Vagina (tissue), 2 donors: ENCODE measurements at places on chromosomes 5 and 9.
A peak's percentile ranks its signal among the peaks of the same experiment; 100 is the strongest.

- no peaks in the 10 kb centered on the region for H3K4me1 ChIP-seq
- H3K27me3 ChIP-seq = no peaks in the 10 kb centered on the region
- H3K36me3 ChIP-seq = no peaks in the 10 kb centered on the region
- DNase-seq = no peak
Measured at GRCh38 chr5:61010467-61011454, 65.8 kb downstream of the NDUFAF2 start.

DNA sequence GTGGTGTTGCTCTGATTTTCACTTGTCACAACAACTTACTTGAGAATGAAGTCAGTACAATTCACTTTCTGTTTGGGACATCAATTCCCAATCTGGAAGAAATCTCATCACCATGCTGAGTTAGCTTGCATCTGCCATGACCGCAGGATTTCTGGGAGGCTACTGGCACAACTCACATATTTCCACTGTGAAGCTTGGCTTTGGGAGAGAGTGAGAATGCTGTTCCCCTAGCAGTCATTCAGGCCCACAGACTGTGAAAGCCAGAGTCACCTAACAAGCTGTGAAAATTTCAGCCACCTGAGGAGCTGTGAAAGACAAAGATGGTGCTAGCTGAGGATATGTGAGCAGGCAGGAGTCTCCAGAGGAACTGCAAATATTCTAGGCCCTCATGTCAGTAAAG lies 365.2 kb upstream of the TUSC1 start:
- DNase-seq = no peak
- H3K4me3 ChIP-seq = no peak overlapping the region
- H3K27ac ChIP-seq = no peak overlapping the region
- H3K4me1 ChIP-seq = no peaks in the 10 kb centered on the region

- no peaks in the 10 kb centered on the region for H3K36me3 ChIP-seq
- no peak overlapping the region for H3K4me3 ChIP-seq
- no peak for DNase-seq
- H3K4me1 ChIP-seq = peaks cover 19% of the 10 kb centered on the region
Measured at GRCh38 chr5:116524966-116525365, 49.7 kb downstream of the SEMA6A start.

DNA sequence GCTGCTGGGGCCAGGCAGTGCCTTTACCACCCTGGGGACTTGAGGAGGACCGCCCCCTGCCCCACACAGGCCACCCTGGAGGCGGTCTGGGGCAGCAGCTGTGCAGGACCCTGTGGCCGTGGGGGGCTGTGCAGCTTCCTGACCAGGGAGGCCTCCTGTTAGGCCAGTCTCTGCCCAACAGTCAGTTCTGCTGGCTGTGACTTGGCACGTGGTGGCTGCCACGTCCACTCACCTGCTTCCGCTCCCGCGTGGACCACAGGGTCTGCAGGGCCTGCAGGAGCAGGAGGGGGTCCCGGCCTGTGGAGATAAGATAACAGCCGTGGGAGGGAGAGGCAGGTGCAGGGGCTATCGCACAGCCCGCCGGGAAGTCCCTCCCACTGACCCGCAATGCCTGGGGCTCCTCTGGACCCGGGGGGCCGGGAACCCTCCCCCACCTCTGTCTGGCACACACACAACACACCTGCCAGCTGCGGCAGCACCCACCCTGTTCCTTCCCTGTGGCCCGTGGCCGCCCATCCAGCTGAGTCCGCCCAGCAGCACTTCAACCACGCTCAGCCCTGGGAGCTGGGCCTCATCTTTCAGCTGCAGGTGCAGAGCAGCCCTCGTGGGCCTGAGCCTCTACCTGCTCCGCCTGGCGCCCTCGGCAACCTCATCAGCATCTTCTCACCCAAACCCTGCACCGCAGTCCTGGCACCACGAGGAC lies 39.7 kb downstream of the EXD3 start:
- no peaks in the 10 kb centered on the region for H3K36me3 ChIP-seq
- H3K27me3 ChIP-seq = no peaks in the 10 kb centered on the region
- H3K4me1 ChIP-seq = no peaks in the 10 kb centered on the region
- DNase-seq = no peak

- H3K4me1 ChIP-seq = no peaks in the 10 kb centered on the region
- H3K4me3 ChIP-seq = no peak overlapping the region
- H3K27me3 ChIP-seq = no peaks in the 10 kb centered on the region
- no peak overlapping the region for H3K27ac ChIP-seq
Measured at GRCh38 chr9:85079349-85079748, 409.8 kb downstream of the NTRK2 start.

DNA sequence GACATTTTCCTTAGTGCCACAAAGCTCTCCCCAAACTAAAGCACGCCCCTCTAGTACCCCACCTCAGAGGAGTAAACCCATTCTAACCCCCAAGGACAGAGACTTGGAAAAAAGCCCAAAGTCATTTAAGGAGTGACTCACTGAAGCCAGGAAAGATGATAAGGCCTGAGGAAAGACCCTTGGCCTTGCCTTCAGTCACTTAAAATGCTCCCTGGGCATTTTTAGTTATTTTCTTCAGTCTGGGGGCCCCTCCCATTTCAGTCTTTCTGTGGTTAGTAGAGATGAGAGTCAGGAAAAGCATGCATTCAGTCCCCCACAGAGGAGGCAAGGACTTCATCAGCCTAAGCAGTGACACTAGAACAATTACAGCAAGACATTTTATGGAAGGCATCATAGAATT lies 13.7 kb upstream of the TLX3 start:
- H3K4me3 ChIP-seq = no peak overlapping the region
- H3K27me3 ChIP-seq = no peaks in the 10 kb centered on the region
- DNase-seq = no peak
- no peak overlapping the region for H3K27ac ChIP-seq

DNA sequence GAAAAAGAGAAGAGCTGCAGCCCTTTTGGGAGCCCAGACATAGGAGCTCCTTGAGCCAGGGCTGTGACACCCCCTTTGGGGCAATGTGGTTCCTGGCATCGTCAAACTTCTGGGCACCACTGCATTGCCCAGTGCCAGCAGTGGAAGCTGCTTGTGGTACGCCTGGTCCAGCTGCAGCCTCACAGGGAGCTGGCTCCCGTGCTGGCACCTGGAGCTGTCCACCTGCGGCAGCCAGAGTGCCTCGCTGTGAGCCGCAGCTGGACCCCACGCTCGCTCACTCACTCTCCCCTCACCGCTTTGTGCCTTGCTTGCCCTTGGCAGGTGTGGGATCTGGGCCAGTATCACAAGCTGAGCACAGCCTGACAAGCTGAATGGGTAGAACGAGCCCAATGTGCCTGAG lies 1150.8 kb upstream of the CDH6 start:
- H3K4me3 ChIP-seq = no peak overlapping the region
- H3K27me3 ChIP-seq = no peaks in the 10 kb centered on the region
- no peak overlapping the region for H3K27ac ChIP-seq
- DNase-seq = no peak
- no peaks in the 10 kb centered on the region for H3K36me3 ChIP-seq

DNA sequence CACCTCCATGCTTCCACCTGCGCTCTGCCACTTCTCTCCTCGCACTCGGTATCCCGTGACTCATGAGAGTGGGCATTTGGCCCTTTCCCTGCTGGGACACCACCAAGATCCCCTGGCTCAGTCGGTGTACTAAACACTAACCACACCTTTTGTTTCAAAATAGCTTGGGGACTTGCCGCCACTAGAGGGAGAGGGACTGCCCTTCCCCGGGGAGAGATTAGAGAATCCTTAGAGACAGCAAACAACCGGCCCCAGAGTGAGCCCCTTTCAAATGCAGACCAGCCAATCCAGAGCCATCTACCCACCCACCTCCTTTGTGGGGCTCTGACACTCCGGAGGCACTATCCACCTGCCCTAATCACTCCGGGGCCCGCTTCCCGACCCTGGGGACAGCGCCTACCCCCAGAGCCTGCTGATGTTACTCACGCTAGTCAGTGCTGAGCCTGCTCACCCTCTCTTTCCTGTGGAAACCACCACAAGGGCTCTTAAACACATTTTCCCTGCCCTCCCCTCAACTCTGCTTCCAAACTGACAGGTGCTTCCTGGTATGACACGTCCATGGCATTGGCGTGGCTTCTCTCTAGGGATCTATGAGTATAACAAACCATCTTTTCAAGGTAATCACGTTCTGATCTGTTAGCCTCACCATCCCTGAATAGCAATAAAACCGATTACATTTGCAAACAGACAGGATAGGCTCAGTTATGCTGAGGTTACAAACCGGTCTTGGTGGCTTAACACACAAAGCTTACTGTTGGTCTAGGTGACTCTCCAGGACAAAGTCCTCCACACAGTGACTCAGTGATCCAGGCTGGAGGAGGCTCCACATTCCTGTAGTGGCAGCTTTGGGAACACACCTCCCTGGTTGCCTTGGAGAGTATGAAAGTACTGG lies 180.1 kb upstream of the MVB12B start:
- no peaks in the 10 kb centered on the region for H3K36me3 ChIP-seq
- no peak overlapping the region for H3K4me3 ChIP-seq
- DNase-seq = peak; percentile 64
- H3K27ac ChIP-seq = no peak overlapping the region
- no peaks in the 10 kb centered on the region for H3K27me3 ChIP-seq

DNA sequence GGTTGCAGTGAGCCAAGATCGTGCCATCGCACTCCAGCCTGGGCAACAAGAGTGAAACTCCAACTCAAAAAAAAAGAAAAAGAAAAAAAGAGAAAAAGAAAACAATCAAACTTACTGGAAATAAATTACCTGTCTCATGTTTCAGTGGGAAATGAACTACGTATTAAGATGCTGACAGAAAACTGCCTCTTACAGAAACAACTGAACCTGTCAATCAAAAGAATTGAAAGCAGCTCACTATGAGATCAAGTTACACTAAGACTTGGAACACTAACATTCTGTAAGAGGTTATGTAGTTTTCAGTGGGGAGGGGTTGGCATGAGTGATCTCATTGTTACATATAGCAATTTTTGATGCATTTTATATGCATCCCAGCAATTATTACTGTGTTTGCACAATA lies 64.4 kb upstream of the SPATA31E1 start:
- H3K36me3 ChIP-seq = no peaks in the 10 kb centered on the region
- H3K4me3 ChIP-seq = no peak overlapping the region
- no peak overlapping the region for H3K27ac ChIP-seq
- H3K27me3 ChIP-seq = no peaks in the 10 kb centered on the region
- H3K4me1 ChIP-seq = no peaks in the 10 kb centered on the region

- no peaks in the 10 kb centered on the region for H3K27me3 ChIP-seq
- no peak overlapping the region for H3K27ac ChIP-seq
- no peaks in the 10 kb centered on the region for H3K36me3 ChIP-seq
- no peaks in the 10 kb centered on the region for H3K4me1 ChIP-seq
Measured at GRCh38 chr5:88778736-88779135, 104.2 kb downstream of the MEF2C start.

DNA sequence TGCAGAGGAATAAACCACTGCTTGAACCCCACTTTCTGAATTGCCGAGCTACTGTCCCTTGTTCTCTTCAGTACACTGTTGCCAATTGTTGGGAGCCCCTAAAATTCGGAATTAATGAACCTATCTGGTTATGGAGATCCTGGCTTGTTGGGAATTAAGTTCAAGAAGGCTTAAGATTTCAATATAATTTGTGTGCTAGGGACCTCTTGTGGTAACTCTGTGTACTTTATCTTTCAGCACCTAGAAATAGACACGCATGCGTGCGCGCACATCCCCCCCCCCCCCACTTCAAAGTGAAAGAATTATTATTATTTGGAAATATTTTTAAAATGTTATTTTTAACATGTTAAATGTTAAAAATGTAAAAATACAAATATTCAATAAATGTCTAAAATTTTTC lies 53.3 kb upstream of the FAM169A start:
- no peak overlapping the region for H3K27ac ChIP-seq
- no peak for DNase-seq
- no peaks in the 10 kb centered on the region for H3K36me3 ChIP-seq
- H3K4me1 ChIP-seq = no peaks in the 10 kb centered on the region
- H3K4me3 ChIP-seq = no peak overlapping the region

DNA sequence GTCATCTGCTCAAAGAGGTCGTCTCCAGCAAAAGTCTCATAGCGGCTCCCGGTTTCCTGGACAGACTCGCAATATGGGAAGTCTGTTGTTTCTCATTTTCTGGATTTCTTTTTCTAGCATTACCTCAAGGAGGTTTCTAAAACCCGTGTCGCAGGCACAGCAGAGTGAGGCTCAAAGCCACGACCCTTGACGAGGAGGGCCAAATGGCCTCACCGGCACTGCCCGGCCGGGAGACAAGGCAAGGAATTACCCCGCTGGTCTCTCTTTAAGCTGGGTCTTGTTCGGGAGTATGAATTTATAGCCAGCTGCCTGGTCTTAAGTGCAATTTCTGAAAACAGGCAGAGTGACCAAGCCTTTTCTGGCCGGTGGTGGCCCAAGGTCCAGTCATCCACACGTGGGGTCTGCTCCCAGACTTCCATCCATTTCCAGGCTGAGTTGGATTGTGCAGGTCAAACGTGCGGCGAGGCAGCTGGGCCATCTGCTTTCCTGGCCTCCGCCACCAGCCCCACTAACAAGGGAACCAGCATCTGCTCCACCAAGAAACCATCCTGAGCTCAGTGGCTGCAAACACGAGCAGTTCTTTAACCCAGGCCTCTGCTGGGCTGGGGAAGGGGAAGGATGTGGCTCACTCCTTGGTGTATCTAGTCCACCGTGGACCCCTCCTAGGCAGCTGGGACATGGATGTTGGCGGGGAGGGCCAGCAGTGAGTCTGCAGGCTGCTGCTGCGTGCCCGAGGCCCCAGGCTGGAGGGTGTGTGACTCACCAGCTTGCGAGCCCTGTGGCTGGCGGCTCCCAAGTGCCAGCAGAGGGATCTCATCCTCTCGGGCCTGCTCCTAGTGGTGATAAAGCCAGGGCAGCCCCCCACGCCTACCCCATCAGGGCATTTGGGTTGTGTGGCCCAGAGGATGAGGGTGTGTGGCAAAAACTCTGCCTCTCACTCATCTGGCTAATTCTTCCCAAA lies 55.6 kb upstream of the COL5A1 start:
- no peaks in the 10 kb centered on the region for H3K36me3 ChIP-seq
- peak; percentile 52 for DNase-seq
- no peak overlapping the region for H3K4me3 ChIP-seq
- H3K4me1 ChIP-seq = peaks cover 1% of the 10 kb centered on the region
- H3K27me3 ChIP-seq = no peaks in the 10 kb centered on the region

GRCh38 chr5:68268101-68268851 lies 52.7 kb downstream of the PIK3R1 start:
- peaks cover 91% of the 10 kb centered on the region for H3K4me1 ChIP-seq
- no peak overlapping the region for H3K4me3 ChIP-seq
- H3K27me3 ChIP-seq = no peaks in the 10 kb centered on the region
- no peaks in the 10 kb centered on the region for H3K36me3 ChIP-seq

- no peak for DNase-seq
- H3K4me1 ChIP-seq = no peaks in the 10 kb centered on the region
- H3K27me3 ChIP-seq = no peaks in the 10 kb centered on the region
- no peaks in the 10 kb centered on the region for H3K36me3 ChIP-seq
Measured at GRCh38 chr5:137040641-137041340, 458.3 kb downstream of the SPOCK1 start.
